ENCODE measurements at places on chromosomes 16 and 17.

DNA sequence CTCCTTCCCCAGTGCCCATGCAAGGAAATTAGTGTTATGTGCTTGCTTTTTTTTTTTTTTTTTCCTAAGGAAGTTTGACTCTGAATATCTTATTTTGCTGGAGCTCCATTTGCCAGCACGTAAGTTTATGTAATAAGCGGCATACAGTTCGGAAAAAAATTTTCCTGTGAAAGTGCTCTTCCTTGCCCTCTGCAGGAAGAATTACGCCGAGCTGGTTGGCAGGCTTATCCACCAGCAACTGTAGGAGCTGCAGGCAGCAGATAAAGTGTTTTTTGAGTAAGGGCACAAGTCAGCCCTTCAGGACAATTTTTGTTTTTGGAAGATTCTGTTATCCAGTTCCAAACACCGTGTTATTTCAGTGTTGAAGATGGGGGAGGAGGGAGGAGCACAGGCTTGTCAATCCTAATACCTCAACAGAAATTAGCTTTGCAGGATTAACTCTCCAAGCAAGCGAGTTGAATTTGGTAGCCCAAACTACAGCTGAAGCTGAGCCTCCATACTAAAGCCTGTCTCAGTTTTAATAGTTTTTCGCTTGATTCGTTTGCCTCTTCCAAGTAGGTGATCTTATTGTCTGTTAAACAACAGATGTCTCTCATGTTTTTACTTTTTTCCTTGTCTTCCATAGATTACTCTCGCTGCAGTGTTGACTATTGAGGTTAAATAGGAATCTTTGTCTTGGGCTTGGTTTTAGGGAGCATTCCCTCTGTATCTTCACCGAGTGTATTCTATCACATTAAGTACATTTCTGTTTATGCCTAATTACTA lies 1.1 kb downstream of the SPECC1 start:
- peak; percentile 23 for DNase-seq
- H3K4me3 ChIP-seq = peak overlapping the region; percentile 47
- H3K36me3 ChIP-seq = no peaks in the 10 kb centered on the region
- peak overlapping the region; percentile 63 for H3K27ac ChIP-seq

DNA sequence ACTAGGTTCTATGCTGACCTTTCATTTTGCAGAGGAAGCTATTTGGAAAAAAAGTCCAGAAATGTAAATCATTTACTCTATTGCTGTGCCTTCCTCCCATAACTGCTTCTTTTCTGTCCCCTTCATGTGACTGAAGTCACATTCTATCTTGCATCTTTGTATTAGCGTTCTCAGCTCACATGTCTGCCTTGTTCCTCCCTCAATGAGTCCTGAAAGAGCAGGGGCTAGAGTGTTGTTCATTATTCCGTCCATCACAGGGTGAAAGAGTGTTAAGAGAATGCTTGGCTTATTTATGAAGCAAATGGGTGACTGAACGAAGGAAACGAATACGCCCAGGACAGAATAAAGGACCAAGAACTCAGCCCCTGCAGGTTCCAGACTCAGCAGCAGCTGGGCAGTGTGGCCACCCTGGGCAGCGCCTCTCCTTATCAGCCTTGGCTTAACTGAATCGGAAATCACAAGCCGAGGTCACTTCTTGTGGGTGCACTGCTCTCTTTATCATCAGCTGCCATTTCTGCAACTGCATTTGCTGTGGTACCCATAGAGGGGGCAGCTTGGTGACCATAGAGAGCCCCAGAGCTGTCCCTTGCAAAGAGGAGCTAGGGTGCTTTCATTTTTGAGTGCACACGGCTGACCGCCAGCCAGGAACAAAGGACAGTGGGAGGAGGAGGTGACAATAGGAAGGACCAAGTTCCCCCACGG lies 1.8 kb upstream of the PIK3R6 start:
- H3K4me3 ChIP-seq = no peak overlapping the region
- H3K36me3 ChIP-seq = no peaks in the 10 kb centered on the region
- H3K27me3 ChIP-seq = no peaks in the 10 kb centered on the region
- no peak overlapping the region for H3K27ac ChIP-seq

GRCh38 chr16:85082173-85083050 lies 29.9 kb downstream of the CIBAR2 start:
- H3K4me3 ChIP-seq = no peak overlapping the region
- no peaks in the 10 kb centered on the region for H3K4me1 ChIP-seq
- H3K36me3 ChIP-seq = no peaks in the 10 kb centered on the region

GRCh38 chr17:59899099-59899498 lies 6.2 kb downstream of the RPS6KB1 start:
- no peaks in the 10 kb centered on the region for H3K27me3 ChIP-seq
- DNase-seq = no peak
- no peaks in the 10 kb centered on the region for H3K36me3 ChIP-seq
- peaks cover 6% of the 10 kb centered on the region for H3K4me1 ChIP-seq
- H3K4me3 ChIP-seq = no peak overlapping the region

DNA sequence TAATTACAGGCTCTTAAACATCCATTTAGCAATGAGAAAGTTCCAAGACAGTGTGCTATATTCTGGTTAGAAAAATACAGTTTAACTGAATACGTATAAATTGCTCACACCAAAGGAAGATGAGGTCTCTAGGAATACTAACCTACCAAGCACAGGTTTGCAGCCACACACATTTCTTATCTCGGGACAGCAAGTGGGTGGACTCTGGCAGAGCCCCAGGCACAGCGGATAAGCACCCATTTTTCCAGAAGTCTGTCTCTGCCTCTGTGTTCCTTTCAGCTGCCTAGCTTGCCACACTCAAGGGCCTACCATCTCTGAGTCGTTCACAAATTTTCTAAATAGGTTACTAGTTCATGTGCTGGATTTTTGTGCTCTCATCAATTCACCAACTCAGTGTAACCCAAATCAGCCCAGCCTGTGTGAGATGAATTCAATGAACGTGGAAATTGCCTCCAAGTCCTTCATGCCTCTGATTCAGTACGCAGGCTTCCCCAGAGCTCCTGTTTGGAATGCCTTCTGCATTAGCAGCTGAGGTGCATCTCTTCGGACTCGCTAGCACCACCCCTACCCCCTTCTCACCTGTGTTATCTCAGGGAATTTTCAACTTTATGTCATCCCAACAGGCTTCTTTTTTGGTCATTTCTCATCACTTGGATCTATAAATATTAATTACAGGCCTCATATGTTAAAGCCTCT lies 581.0 kb upstream of the CDH11 start:
- H3K4me3 ChIP-seq = no peak overlapping the region
- no peaks in the 10 kb centered on the region for H3K4me1 ChIP-seq
- no peaks in the 10 kb centered on the region for H3K27me3 ChIP-seq
- H3K27ac ChIP-seq = no peak overlapping the region

- no peaks in the 10 kb centered on the region for H3K4me1 ChIP-seq
- H3K27ac ChIP-seq = no peak overlapping the region
- H3K4me3 ChIP-seq = no peak overlapping the region
- no peaks in the 10 kb centered on the region for H3K36me3 ChIP-seq
- no peak for DNase-seq
Measured at GRCh38 chr16:64543441-64543840, 578.4 kb downstream of the CDH11 start.

DNA sequence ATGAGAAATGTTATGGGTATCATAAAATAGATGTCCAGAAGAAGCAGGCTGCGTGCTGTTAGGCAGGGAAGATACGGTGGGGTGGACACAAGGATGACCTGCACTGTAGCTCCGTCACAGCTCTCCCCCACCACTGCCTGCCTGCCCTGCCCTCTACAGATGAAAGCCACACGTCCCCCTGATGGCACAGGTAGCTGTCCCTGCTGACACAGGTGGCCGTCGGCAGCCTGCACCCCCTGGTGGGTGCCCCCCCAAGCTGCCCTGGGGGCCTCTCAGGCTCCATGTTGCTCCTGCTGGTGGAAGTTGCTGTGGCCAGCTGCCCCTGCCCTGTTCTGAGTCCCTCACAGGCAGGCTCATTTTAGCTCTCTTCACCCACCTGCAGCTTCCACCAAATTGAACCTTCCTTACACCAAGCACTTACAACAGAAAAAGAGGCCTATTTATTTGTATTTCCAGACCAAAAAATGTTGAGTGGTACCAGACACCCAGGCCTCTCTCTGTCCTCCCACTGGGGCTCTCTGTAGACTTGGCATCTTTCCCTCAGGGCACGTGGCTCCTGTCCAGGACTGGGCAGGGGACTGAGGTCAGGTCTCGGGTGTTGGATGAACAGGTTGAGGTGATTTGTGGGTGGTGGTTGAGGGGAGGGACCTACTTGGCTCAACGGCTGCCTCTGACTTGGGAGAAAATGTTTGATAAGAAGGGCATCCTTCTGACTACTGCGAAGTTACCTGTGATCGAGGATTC lies 50.1 kb upstream of the CACNG5 start:
- no peak overlapping the region for H3K27ac ChIP-seq
- no peaks in the 10 kb centered on the region for H3K27me3 ChIP-seq
- DNase-seq = no peak
- no peaks in the 10 kb centered on the region for H3K4me1 ChIP-seq
- no peaks in the 10 kb centered on the region for H3K36me3 ChIP-seq
- H3K4me3 ChIP-seq = no peak overlapping the region

GRCh38 chr17:69678206-69678605 lies 263.7 kb downstream of the MAP2K6 start:
- DNase-seq = no peak
- H3K4me1 ChIP-seq = no peaks in the 10 kb centered on the region
- H3K27ac ChIP-seq = no peak overlapping the region

GRCh38 chr16:7303052-7303610 lies 29.5 kb upstream of the RBFOX1 start:
- no peak overlapping the region for H3K4me3 ChIP-seq
- H3K27ac ChIP-seq = no peak overlapping the region
- no peak for DNase-seq
- no peaks in the 10 kb centered on the region for H3K4me1 ChIP-seq
- H3K36me3 ChIP-seq = no peaks in the 10 kb centered on the region
- H3K27me3 ChIP-seq = peaks cover 8% of the 10 kb centered on the region

- H3K27me3 ChIP-seq = no peaks in the 10 kb centered on the region
- H3K36me3 ChIP-seq = no peaks in the 10 kb centered on the region
- no peak overlapping the region for H3K4me3 ChIP-seq
- no peak overlapping the region for H3K27ac ChIP-seq
Measured at GRCh38 chr16:20799599-20799998, 6.7 kb downstream of the ERI2 start.

GRCh38 chr17:60426596-60426995 lies 4.3 kb downstream of the CHCT1 start:
- H3K36me3 ChIP-seq = no peaks in the 10 kb centered on the region
- H3K27me3 ChIP-seq = no peaks in the 10 kb centered on the region
- no peak for DNase-seq
- H3K27ac ChIP-seq = no peak overlapping the region
- H3K4me3 ChIP-seq = no peak overlapping the region
- no peaks in the 10 kb centered on the region for H3K4me1 ChIP-seq

DNA sequence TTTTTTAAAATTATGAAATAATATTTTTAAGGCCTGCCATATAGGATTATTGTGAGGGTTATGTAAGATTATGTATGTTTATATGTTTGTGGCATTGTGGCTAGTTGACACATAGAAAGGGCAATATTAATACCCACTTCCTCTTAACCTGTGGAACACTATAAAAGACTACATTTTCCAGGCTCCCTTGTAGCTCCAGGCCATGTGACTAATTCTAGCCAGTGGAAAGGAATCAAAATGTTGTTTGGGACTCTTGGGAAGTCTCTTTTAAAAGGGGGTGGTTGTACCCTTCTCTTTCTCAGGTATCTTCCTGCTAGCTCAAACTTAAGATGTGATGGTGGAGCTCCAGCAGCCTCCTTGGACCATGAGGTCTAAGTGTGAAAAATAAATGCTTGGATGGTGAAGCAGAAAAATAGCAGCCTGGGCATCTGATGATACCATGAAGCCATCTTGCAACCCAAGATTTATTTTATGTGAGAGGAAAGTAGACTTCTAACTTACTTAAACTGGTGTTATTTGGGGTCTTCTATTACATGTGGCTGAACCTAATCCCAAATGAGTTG lies 39.2 kb downstream of the TEKT5 start:
- no peaks in the 10 kb centered on the region for H3K4me1 ChIP-seq
- no peaks in the 10 kb centered on the region for H3K27me3 ChIP-seq
- no peak for DNase-seq
- no peaks in the 10 kb centered on the region for H3K36me3 ChIP-seq
- H3K4me3 ChIP-seq = no peak overlapping the region

GRCh38 chr17:78855561-78856165 lies 15.0 kb upstream of the USP36 start:
- H3K36me3 ChIP-seq = peaks cover 4% of the 10 kb centered on the region
- H3K27ac ChIP-seq = no peak overlapping the region
- no peak for DNase-seq
- no peaks in the 10 kb centered on the region for H3K4me1 ChIP-seq
- H3K27me3 ChIP-seq = no peaks in the 10 kb centered on the region
- no peak overlapping the region for H3K4me3 ChIP-seq

- no peak overlapping the region for H3K27ac ChIP-seq
- no peak overlapping the region for H3K4me3 ChIP-seq
- H3K36me3 ChIP-seq = no peaks in the 10 kb centered on the region
- H3K27me3 ChIP-seq = no peaks in the 10 kb centered on the region
Measured at GRCh38 chr17:680529-680928, 34.1 kb downstream of the VPS53 start.

DNA sequence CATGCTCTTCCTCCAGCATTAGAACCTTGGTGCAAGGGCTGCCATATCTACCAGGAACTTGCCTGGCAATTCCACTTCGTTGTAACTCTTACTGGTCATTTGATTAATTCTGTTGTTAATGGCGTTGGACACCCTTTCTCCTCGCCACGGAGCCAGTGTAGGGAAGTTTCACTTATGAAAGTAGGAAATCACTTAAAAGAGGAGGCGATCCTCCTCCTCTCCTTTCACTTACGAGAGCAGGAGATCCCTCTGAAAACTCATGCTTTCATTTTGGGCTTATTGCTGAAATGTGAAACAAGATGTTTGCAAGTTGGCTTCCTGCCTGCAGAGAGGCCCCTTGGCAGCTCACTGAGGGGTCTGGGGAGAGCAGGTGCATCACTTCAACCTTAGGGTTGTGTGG lies 226.0 kb downstream of the SNX29 start:
- no peaks in the 10 kb centered on the region for H3K36me3 ChIP-seq
- no peaks in the 10 kb centered on the region for H3K27me3 ChIP-seq
- no peak for DNase-seq
- no peak overlapping the region for H3K4me3 ChIP-seq

DNA sequence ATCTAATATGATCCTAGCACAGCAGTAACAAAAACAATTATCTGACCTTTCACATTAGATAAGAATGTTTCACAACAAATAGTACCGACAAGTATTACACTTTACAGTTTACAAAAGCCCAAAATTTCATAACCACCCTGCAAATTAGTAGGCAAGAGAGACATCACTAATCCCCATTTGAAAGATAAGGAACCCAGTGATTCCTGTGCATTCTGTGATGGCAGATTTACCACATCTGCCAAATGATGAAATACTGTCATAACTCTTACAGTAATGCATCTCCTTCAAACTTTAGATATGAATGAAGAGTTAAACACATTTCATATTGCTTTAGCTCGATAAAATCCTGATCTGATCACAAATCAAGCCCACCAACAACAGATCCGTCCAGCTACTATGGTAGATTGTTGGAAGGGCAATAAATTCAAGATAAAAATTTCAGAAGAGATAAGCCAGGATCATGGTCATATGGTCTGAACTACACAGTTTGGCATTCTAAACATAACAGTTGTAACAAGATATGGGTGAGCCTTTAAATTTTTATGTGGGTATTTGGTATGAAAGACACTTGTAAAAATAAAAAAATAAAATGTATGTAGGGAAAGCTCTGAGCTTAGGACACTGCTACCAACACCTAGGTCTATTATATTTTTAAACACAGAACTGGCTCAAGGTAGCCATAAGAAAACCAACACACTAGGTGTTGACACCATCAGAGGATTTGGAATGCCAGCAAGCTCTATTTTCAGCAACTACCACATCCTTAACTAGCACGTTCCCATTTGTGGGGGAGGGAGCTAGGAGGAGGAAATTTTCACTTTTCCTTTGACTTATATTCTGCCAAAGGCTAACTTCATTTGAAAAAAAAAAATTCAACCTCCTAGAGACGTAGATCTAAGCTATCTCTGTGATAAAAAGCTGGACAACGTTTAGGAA lies 9.3 kb downstream of the YWHAE start:
- H3K4me1 ChIP-seq = peaks cover 23% of the 10 kb centered on the region
- DNase-seq = no peak
- no peaks in the 10 kb centered on the region for H3K36me3 ChIP-seq
- H3K27ac ChIP-seq = no peak overlapping the region

All from prostate gland (tissue), 2 donors.